Activated naive CD8-positive, alpha-beta T cell treated with anti-CD3 and anti-CD28 coated beads, Interleukin-2, amount 50 U/mL, for 16 hours (primary cell): ENCODE measurements at places on chromosomes 3 and 15.

DNA sequence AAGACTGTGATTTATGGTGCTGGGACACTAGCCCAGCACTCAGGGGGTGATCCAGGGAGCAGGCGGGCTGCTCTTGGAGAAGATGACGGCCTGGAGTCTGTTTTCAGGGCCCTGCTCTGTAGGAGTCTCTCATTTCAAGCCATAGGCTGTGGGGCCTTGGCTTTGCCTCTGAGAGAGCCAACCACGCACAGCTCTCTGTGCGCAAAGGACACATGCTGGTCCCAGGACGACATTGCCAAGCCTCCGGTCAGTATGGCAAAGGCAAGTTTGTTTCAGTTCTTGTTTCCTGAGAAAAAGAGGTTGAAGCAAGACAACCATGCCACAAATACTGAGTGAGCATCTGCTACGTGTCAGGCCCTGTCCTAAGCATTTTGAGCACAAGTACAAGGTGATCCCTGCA is 197.1 kb downstream of the EPHB1 start:
- DNase-seq: no peak

DNA sequence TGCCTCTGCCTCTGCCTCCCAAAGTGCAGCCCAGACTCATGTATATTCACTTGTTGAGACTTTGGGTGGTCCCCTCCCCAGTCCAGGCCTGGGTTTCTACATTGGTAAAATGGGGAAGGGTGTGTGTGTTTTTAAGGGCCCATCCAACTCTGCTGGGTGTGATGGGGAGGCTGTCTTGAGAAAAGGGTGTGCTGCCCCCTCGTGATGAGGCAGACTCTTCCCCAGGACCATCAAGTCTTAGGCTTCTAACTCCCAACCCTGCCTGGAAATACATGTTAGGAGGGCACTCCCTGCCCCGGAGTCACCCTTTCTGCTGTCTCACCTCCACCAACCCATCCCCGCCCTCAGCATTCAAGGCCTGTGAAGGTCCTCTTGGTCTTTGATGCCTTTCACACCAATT is 4.4 kb upstream of the PTPN23 start:
- no peak for DNase-seq

DNA sequence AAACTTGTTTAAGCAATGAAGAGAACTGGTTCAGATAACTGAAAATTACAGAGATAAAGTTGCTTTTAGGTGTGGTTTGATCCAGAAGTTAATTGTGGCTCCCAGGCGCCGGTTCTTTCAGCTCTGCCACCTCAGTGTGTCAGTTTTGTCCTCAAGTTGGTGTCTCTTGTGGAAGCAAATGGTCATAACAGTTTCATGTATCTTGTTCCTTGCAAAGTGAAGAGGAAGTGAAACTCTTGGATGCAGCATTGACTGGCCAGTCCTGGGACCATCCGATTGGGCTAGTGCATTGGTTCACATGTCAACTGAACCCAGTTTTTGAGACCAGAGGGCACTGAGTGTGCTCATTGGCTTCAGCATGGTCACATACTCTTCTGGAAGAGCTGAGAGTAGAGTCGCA is 181.4 kb upstream of the GRM7 start:
- no peak for DNase-seq

- no peak for DNase-seq
Observed at GRCh38 chr3:196399485-196399945, 32.7 kb downstream of the UBXN7 start.

DNA sequence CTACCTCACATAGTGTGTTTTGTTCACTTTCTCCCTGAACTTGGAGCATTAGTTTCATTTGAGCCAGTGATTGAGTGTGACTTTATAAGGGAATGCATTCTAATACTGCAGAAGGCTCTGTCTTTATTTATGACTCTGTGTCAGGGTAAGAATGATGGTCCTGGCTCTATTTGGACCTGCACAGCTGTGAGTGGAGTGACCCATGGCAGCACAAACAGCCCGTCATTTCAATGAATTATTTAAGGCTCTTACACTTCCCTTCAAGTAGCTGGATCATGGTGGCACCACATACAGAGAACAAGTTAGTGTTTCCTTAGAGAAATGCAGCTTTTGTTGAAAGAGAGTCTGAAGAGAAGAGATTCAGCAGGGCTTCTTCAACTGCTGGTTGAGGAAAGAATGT is 16.4 kb downstream of the TMEM108 start:
- no peak for DNase-seq

DNA sequence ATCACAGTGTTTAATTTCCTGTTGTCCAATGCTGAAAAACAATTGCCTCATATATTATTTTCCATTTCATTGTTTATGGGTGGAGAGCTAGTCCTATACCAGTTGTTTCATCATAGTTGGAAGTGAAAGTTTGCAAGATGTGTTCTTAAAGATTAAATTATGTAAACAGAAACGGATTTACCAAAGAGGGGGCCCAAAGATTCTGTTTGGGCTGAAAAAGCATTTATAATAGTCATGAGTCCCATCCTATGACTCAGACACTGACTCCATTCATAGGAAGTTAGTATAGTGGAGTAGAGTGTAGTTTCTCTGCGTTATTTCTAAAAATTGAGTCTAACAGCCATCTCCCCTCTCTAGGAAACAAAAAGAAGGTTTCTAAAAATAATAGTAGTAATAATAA is 24.3 kb downstream of the NFKBIZ start:
- no peak for DNase-seq

DNA sequence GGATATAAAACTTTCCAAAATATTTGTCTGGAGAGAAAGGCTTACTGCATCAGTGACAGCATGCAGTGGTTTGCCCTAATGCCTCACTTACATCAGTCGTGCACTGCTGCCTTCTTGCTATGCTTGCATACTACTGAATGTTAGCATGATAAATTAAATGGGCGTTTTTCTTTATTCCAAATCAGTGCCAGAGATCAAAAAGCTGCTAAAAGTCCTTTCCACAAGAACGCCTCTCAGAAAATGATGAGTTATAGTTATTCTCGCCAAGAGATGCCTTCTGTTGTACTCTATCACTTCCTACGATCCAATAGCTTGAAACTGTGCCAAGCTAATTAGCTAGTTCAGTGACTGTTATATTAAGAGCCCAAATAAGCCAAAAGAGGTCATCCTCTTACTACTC is 345.8 kb upstream of the ROBO2 start:
- DNase-seq: no peak

DNA sequence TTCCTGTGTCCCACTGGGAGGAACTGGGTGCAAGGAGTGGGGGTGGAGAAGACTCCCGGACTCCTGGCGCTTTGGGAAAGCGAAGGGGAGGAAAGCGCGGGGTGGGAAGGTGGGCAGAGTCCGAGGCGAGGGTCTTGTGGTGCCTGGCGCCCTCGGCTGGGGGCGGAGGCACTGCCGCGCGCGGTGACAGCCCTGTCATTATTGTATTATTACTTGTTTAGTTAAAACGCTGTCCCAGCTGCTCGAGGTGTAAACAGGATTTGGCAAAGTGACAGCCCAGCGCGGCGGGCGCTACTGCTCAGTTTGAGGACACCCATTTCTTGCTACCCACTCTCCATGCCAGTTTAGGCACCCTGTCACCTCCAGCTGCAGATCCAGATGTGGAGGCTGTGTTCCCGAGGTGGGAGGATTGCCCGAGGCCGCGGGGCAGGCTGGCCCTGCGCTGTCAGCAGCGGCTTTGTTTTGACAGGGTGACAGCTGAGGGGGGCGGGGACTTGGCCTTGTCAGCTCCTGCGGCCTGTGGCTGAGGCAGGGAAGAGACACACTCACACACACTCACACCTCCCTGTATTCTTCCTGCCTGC is 1.0 kb downstream of the KAT2B start:
- peak; percentile 47 for DNase-seq

DNA sequence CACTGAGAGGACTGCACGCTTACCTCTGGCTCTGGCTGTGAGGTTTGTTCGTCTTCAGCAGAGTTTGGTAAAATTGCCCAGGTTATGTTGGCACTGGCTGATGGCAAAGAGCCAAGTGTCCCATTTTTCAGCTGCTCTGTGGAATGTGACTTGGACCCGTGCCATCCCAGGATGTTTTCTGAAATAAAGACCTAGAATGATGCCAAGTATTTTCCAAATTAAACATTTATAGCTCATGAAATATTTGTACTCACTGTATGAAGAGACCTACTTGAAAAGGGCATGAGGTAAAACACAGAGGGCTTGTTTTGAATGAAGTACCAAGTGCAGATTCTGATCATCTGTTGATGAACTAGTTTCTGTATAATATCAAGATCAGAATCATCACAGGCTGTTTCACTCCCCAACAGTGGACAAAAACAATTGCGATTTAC is 200.5 kb downstream of the STT3B start:
- no peak for DNase-seq

GRCh38 chr3:181009225-181009624 is 19.7 kb upstream of the DNAJC19 start:
- DNase-seq: no peak

DNA sequence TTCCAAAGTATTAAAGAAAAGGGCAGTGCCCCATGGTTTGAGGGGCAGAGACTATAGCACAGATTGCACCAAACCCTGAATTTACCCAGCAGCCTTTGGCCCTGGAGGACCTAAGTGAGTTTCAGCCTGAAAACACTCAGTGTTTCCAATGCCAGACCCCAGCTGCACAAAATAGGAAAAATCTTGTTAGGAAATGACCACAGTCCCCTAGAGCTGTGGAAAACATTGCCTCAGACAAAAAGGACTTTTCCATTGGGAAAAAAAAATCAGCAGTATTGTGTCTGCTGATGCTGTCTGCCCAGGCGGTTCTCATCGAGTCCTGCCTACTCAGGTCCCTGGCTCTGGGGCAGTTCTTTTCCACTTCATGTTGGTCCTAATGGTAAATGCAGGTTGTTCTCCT is 121.7 kb upstream of the DLG1 start:
- DNase-seq: no peak

DNA sequence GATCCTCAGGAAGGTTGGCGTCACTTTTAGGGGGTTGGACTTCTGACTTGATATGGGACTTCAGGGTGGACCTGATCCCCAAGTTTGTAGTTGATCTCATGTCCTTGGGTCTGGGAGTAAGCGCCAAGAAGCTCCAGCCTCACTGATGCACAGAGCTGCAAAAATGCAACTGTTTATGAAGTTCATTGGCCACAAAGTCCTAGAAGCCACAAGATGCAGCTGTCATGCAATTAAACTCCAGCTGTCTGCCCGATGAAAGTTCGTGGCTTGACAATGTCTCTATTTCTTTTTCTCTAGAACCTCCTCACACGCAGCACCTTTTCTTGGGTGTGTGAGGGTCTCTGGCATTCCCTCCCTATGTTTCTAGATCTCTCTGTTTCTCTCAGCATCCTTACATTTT is 9.2 kb upstream of the ACAN start:
- no peak for DNase-seq

GRCh38 chr3:53748512-53749271 is 97.5 kb downstream of the CHDH start:
- no peak for DNase-seq

DNA sequence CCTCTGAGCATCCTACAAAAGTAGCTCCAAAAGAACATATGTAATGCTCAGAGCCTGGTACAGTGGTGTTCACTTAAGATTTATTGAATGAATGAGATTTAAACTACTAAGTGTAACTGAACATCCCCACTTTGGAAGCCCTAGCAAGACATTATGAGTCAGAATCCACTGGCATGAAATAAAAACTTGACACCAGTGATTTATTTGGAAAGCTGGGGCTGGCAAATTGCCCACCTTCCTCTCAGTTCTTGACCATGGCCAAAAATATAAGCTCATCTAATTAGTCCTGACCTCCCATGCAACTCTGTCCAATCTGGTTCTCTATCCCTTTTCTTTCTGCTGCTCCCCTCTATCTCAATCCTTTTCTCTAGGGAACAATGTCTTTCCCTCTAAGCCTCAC is 418.0 kb downstream of the PLCL2 start:
- DNase-seq: no peak

- no peak for DNase-seq
Observed at GRCh38 chr3:177824190-177824786, 627.0 kb upstream of the TBL1XR1 start.

- no peak for DNase-seq
Observed at GRCh38 chr3:42488687-42489086, 13.8 kb upstream of the VIPR1 start.

DNA sequence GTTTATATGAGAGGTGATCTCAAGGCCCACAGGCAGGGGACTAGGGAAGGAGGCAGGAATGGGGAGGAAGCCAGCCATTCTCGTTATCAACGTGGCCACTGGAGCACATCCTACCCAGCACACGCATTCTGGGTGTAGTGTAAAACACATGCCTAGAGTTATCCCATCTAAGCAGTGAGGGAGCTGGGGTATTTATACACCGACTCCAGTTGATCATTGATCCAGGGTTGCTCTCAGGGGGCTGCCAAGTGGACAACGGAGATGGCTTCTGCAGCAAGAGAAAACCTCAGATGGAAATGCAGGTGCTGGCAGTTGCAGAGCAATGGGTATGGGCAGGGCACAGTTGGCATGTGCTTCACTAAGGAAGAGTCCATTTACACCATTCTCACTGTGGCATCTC is 30.4 kb upstream of the SYNM start:
- no peak for DNase-seq

DNA sequence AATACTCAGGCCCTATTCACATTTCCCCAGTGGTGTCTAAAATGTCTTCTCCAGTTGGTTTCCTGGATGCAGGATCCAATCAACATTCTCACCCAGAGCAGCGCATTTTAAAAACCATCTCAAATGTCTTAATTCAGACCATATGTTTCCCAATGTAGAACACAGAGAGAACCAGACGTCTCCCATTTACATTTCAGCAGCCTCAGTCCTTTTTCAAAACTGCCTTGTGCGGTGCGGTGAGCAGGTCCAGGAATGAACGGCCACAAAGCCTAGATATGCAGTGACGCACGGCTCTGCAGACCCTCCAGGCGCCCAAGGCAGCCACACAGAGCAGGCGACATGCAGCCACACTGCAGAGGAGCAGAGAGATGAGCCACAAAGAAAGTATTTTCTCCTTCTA is 66.1 kb upstream of the MEX3B start:
- DNase-seq: no peak

- no peak for DNase-seq
Observed at GRCh38 chr3:142228964-142229363, 3.6 kb upstream of the GK5 start.

GRCh38 chr15:51497806-51498205 is 124.8 kb downstream of the DMXL2 start:
- no peak for DNase-seq

- no peak for DNase-seq
Observed at GRCh38 chr15:67564021-67564967, 21.8 kb downstream of the MAP2K5 start.

DNA sequence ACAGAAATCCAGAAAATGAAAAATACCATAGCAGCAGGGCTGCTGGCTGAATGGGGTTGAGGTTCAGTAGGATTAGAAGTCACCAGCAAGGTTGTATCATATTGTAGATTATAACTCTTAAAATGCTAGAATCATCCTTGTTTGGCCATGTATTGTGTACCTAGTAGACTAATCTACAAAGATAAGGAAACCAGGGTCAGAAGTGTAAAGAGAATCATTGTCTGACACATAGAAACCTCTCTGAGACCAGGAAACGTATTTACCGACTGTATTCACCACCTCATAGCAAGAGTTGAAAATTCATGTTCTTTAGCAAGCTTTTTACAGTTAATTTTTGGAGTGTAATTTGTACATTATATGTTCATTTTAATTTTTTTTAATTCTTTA is 168.8 kb downstream of the ECT2 start:
- DNase-seq: no peak
